A549 treated with AZD2906 at 1 μM for 4 hours (cell line): ENCODE measurements at places on chromosomes 7 and 10. TPM values are rescaled to one million over a fixed set of nuclear protein-coding genes. Genes with fewer than 3 reads are reported as not detected.

Gene NUTM2E
- 0.34 to 0.51 TPM (median 0.43 TPM) in 5 replicates for total RNA-seq

Gene CH25H
- 0.51 to 0.77 TPM (median 0.68 TPM) in 5 replicates for total RNA-seq

Gene GBX1
- total RNA-seq, result 0.09 TPM in 1 of 5 replicates, not detected in the others

Gene TMEM236
- total RNA-seq, result 0.03 to 0.07 TPM (median 0.05 TPM) in 5 replicates

Gene ERVW-1
- 0.07 TPM in 1 of 5 replicates, not detected in the others for total RNA-seq

Gene FFAR4
- 0.04 to 0.14 TPM (median 0.09 TPM) in 5 replicates for total RNA-seq

Gene NEBL
- total RNA-seq, result 7.9 to 13.0 TPM (median 10.6 TPM) in 5 replicates

Gene HPSE2
- not detected in 5 replicates for total RNA-seq

Gene NAT16
- 0.13 to 0.19 TPM (median 0.15 TPM) in 5 replicates for total RNA-seq

Gene AQP1
- 0.33 to 0.53 TPM (median 0.45 TPM) in 5 replicates for total RNA-seq

Gene ZNF117
- total RNA-seq, result 0.09 to 0.16 TPM (median 0.13 TPM) in 5 replicates

Gene MYH16
- total RNA-seq, result 0.27 to 0.41 TPM (median 0.34 TPM) in 5 replicates

Gene UNC5B
- 3.1 to 4.8 TPM (median 3.8 TPM) in 5 replicates for total RNA-seq

Gene SSBP1
- total RNA-seq, result 272 to 326 TPM (median 276 TPM) in 5 replicates

Gene INHBA
- 0.23 to 0.66 TPM (median 0.41 TPM) in 5 replicates for total RNA-seq

Gene TYW1
- 12.9 to 15.7 TPM (median 13.6 TPM) in 5 replicates for total RNA-seq

Gene PCDH15
- total RNA-seq, result not detected in 5 replicates

Gene OPN1SW
- not detected in 5 replicates for total RNA-seq

Gene PKD2L1
- total RNA-seq, result 0.06 to 0.33 TPM (median 0.16 TPM) in 4 of 5 replicates, not detected in the other

Gene ADARB2
- total RNA-seq, result 0.06 to 0.17 TPM (median 0.06 TPM) in 3 of 5 replicates, not detected in the others

Gene GRM3
- total RNA-seq, result not detected in 5 replicates

Gene MYO3A
- total RNA-seq, result 0.15 TPM in 1 of 5 replicates, not detected in the others

Gene MMS19
- 43.0 to 50.3 TPM (median 47.0 TPM) in 5 replicates for total RNA-seq

Gene EPHB4
- total RNA-seq, result 38.4 to 43.1 TPM (median 40.6 TPM) in 5 replicates

Gene VSTM4
- total RNA-seq, result 0.23 to 0.41 TPM (median 0.29 TPM) in 5 replicates

Gene EMX2
- 0.03 TPM in 1 of 5 replicates, not detected in the others for total RNA-seq

Gene SPDYE2
- total RNA-seq, result not detected in 5 replicates

Gene SH2B2
- total RNA-seq, result 1.5 to 3.7 TPM (median 3.2 TPM) in 5 replicates

Gene MAGI2
- total RNA-seq, result 0.29 to 0.53 TPM (median 0.48 TPM) in 5 replicates

Gene PDE1C
- total RNA-seq, result 2.5 to 3.7 TPM (median 2.8 TPM) in 5 replicates

Gene SLC13A1
- not detected in 5 replicates for total RNA-seq

Gene CHAT
- total RNA-seq, result not detected in 5 replicates

Gene TRIM8
- 38.1 to 50.4 TPM (median 47.9 TPM) in 5 replicates for total RNA-seq

Gene NXPH1
- not detected in 5 replicates for total RNA-seq

Gene INMT
- total RNA-seq, result 0.03 TPM in 1 of 5 replicates, not detected in the others

Gene PNLIPRP3
- 0.03 to 0.07 TPM (median 0.04 TPM) in 5 replicates for total RNA-seq

Gene PTPRN2
- 0.69 to 1.0 TPM (median 0.77 TPM) in 5 replicates for total RNA-seq

Gene STEAP4
- 0.01 to 0.02 TPM (median 0.02 TPM) in 4 of 5 replicates, not detected in the other for total RNA-seq

Gene SHTN1
- total RNA-seq, result 20.2 to 30.3 TPM (median 25.1 TPM) in 5 replicates

Gene GPC2
- total RNA-seq, result 0.34 to 1.1 TPM (median 0.66 TPM) in 5 replicates

Gene PON3
- total RNA-seq, result 32.5 to 39.3 TPM (median 39.2 TPM) in 5 replicates

Gene ZP3
- total RNA-seq, result 16.1 to 21.6 TPM (median 19.7 TPM) in 5 replicates

Gene GPR141
- 0.10 TPM in 1 of 5 replicates, not detected in the others for total RNA-seq

Gene ANXA8
- total RNA-seq, result 29.3 to 37.5 TPM (median 34.1 TPM) in 5 replicates

Gene CUZD1
- total RNA-seq, result 1.2 to 1.5 TPM (median 1.3 TPM) in 5 replicates

Gene PFKFB3
- total RNA-seq, result 115 to 140 TPM (median 134 TPM) in 5 replicates

Gene AKR1C8
- total RNA-seq, result 0.08 to 0.25 TPM in 2 of 5 replicates, not detected in the others

Gene VWA2
- total RNA-seq, result 0.03 to 0.06 TPM (median 0.03 TPM) in 4 of 5 replicates, not detected in the other

Gene SLC16A12
- 0.45 to 1.2 TPM (median 0.93 TPM) in 5 replicates for total RNA-seq

Gene TMEM72
- not detected in 5 replicates for total RNA-seq

Gene LRRC61
- total RNA-seq, result 0.06 to 0.15 TPM (median 0.10 TPM) in 5 replicates
